Caudate nucleus (tissue), 63 donors: ENCODE measurements at places on chromosomes 2 and 18.
A peak's percentile ranks its signal among the peaks of the same experiment; 100 is the strongest.

GRCh38 chr2:9703701-9704221, 73.0 kb upstream of the YWHAQ start:
- DNase-seq = no peak

- no peak for DNase-seq
Measured at GRCh38 chr2:108614043-108614545, 79.8 kb downstream of the LIMS1 start.

DNA sequence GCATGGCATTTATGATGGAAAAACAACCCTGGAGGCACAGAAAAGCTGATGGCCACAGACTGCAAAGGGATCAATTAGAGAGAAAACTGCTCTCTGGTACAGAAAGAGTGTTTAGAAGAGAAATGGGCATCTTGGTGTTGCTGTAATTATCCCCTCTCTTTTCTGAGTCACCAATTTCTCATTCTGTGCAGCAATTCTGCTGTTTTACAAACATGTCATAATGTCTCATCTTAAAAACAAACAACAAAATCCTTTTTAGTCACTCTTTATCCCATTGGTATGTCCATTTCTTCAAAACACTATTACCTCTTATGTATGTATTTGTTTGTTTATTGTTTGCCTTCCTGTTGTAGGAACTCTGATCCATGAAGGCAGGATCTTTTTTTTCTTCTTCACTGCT, 73.9 kb upstream of the HK2 start:
- no peak for DNase-seq

DNA sequence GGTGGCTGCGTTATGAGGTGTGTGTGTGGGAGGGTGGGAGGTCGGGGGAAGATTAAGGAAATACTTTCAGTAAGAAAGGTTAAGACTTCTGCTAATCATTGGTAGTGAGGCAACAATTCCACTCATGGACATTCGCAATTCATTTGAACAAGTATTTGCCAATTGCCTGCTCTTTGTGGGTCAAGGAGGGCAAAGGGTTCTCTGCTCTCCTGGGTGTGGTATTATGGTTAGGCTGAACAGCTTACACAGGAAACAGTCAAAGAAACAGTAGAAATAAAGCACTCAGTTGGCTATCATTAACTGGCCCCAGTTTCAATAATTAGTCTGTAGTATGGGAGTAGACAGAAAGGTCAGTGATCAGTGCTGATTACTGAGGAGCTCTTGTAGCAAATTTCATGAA, 357.0 kb upstream of the FANCL start:
- DNase-seq = no peak

DNA sequence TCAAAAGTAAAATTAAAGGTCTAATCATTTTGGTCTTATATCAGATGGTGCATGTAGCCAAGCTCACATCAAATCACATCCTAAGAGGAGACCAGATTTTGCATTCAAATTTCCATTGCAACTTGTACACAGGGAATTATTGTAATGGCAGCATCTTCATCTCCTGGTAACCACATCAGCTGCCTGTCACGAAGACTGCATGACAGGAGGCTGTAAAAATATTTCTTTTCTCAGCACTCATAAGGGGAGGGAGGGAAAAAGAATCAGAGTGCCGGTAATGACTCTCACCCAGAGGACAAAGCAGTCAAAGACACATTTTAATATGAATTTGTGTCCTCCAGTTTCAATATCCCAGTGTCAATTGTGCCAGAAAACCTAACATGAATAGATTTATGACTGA, 216.7 kb downstream of the TMEM163 start:
- DNase-seq = no peak

- no peak for DNase-seq
Measured at GRCh38 chr2:20091305-20091991, 40.0 kb upstream of the LAPTM4A start.

DNA sequence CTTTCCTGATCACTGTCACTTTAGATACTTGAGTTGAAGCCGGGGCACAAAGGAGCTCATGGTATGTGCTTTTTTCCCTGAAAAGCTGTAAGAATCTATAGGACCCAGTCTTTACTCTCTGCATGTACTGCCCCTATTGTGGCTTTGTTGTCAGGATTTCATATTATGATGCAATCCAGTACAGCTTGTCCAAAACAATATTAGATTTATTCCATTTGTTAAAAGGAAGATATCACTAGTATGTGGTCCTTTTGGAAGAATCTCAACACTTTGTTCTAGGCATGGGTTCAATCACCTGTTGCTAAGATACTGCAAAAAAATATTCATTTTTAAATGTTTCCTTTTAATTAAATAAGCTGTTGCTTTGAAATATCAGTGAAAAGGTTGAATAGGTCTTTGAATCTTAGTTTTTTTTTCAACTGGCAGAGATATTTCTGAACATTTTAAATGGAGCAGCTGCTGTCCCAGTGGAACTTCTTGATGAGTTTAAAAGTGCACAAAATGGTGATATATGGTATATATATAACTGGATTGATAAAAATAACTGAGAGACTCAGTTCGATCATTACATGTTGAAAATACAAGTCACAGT, 256.6 kb upstream of the NT5C1B start:
- no peak for DNase-seq

DNA sequence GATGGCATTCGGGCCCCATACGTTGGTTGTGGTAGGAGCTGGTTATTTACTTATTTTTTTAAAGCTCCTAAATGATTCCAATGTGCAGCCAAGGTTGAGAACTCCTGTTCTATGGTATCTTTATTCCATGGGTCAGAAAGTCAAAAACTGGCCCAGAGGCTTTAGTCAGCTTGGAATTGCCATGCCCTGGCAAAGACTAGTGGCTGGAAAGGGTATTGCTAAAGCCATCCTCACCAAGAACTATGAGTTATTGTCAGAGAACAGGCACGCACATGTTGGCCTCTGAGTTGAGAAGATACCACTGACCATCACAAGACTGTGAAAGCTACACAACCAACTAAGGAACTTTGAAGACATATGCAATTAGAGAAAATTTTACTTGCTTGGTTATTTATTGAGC, 47.9 kb upstream of the ACMSD start:
- DNase-seq = no peak

GRCh38 chr2:75710577-75711253, at the start of gene GCFC2:
TSS of gene GCFC2 (minus strand) at chr2:75710915. CDS start at chr2:75710855, 60 bp downstream.
- DNase-seq = peak; percentile 88

DNA sequence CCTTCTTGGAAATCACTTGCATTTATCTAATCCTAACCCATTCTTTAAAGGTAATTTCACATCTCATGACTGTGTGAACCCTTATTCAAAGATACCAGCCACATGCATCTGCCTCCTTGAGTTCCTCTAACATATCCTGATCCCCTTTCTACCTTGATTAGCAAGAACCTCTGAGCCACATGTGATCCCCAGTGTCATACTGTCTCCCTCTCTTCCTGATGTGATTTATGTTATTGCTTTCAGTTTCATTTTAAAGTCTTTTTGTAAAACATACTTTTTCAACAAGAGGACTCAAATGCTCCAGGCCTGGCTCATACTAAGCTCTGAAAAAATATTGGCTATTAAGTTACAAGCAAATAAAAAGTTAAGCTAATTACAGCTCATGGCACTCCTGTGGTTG, 470.1 kb downstream of the DLGAP1 start:
- no peak for DNase-seq

DNA sequence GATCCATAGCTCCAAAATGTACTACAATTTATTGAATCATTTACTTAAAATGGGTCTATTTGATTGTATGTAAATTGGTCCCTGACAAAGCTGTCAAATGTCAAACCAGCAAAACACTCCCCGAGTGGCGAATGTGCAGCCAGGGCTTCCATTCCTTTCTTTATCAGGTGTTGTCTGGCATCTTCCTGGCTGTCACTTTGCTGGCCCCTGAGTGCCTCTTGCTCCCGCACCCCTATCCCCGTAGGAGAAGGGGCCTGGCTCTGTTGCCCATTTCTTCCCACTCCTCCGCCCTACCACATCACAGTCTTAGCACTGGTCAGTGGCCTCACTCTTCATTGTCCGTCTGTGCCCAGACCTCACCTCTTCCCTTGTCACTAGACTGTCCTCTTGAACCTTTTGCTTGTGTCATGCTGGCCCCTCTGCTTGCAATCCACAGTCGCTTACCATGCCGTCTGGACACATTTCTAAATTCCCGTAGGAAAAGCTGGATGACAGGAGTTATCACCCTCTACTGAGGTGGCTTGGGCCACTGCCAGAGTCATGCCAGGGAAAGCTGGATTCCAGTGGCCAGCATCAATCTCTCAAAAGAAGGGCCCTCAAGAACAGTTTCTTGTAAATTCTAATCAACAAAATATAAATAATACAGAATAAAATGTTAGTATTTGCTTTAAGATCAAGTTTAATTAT, 15.4 kb downstream of the UBE2F start:
- DNase-seq = no peak

GRCh38 chr2:109130723-109130995, 1.7 kb downstream of the SH3RF3 start:
- DNase-seq = no peak

DNA sequence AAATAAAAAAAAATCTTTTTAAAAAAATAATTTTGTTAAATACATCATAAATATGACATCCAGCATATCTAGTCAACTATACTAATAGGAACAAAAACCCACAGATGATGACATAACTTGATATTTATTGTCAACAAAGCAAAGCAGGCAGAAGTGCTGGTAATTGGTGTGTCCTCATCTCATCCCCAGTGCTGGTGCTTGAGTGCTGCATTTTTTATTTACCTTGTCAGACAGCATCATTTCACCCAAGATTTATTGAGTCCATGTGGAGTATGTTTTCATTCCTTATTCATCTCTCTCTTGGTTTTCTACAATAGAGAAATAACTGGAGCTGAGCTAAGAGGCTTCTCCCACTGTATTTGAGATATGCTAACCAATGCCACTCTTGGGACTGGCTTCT, 191.6 kb upstream of the SLC14A2 start:
- no peak for DNase-seq

DNA sequence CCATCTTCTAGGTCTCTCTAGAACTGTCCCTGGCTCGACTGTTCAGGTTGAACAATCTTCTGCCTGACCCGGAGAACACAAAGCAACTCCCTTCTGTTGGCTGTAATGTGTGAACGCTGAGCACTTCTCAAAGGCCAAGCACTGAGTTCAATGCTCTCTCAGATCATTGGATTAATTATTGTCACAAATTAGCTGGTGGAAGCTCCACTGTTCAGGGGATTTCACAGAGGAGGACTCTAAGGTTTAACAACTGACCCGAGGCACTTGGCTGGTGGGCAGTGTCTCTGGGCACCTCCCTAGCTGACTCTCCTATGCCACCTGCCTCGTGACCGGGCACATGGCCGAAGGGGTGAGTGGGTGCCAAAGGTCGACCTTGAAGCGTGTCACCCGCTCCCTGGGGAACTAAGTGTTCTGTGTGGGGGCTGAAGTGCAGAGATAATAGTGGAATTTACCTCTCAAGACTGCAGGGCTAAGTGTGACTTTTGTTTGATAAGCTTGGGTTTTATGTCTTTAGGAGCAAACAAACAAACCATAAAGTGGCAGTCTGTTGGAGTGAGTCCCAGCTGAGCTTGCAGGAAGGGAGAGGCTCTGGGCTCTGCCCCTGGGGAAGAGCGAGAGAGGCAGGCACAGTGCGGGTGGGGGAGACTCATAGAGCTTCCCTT, 64.8 kb downstream of the BCL2L11 start:
- DNase-seq = no peak

DNA sequence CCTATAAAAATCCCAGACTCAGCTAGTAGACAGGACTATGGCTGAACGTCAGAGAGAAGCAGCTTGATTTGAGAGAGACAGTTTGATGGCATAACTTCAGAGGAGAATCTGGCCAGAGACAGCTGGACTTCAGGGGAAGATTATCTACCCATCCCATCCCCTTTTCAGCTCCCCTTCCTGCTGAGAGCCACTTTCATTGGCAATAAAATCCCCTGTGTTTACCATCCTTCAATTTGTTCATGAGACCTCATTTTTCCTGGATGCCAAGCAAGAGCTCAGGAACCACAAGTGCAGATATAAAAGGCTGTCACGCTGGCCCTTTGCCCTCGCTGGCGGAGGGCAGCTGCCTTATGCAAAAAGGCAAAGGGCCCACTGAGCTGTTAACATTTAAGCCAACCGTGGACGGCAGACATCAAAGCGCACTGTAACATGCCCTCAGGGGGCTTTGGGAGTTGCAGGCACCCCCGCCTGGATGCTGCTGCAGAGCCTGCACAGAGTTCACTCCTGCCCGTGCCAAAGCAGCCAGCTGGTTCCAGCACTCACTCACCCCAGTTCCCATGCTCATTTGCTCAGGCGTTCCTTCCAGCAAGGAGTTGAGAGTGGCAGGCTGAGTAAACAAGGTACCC, 164.3 kb upstream of the PGAP1 start:
- no peak for DNase-seq

DNA sequence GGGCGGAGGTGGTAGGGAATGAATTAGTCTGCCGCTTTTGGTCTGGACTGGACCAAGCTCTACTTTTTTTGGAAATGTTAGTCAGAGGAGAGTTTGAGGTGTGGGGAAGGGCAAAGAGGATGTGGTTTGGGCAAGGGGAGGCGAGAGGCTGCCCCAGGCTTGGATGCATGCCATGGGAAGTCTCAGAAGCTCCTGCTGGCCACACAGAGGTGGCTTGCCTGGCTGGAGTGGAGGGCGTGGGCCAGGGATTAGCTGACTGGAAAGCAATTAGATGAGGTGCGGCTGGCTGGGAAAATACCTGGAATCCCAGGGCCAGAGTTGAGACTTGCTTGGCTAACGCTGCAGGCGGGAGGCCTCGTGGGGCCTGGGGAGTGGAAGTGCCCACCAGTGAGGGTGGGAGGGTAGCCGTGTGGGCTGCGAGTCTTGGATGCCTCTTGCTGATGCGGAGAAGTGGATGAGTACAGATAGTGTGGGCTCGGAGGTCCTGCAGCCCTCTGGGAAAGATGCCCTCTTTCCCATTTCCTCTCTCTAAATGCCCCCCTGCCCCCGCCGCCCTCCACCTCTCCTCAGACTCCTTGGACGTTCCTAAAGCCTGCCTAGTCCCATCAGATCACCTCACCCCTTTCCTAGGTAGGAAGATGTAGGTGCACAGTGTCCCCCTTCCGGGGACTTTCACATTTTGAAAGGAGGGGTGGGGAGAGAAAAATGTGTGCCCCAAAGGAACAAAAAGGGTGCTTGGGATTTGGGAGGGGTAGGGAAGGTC, 117.6 kb downstream of the SMAD7 start:
- DNase-seq = no peak

DNA sequence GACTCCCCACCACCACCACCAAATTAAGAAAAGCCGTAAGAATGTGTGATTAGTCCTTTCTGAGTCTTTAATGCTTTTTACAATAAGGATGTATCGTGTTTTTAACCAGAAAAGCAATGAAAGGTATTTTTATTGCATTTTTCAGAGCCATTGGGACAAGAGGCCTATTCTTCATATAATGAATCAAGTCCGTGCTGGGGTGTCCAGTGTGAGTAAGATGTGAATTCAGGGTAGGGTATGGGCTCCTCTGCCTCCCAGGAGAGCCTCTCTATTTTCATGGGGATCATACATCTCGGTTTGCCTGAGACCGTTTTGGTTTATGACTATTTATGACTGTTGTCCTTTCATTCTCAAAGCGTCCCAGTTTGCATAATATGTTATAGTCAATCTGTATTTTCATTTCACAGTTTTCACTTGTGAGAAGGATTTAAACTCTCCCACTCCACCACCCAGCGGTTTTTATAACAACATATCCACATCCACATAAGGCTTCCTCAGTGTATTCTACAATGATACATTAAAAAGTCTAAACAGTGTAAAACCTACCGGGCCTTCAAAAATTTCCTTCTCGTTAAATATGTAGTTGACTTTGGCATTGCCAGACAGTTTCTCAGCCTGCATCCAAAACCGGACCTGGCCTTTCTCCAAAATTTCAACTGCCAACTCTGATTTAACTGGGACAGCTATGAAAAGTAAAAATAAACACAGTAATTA, 80.8 kb upstream of the LPIN2 start:
- no peak for DNase-seq
